ENCODE measurements at places on chromosomes 7 and 10.

- no peak for DNase-seq
These were observed 258.5 kb upstream of the FERD3L start for GRCh38 chr7:19403691-19404090.

- DNase-seq = no peak
These were observed 80.4 kb downstream of the AUTS2 start for GRCh38 chr7:69678494-69679187.

DNA sequence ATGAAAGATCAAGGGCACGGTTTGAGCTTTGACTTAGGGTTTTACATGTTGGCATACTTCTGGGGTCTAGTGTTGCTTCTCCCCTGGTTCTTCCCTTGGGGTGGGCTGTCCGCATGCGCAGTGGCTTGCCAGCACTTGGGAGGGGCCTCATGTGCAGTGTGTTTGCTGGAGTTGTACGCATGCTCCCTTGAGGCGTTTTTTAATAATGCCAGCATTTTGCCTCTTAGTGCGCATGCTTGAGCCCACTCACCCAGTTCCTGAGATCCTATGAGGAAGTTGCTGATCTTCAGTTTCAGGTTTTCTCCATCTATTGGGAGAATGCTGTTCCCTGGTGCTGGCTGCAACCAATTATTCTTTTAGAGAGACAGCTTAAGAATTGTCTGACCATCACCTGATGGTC lies 113.4 kb upstream of the GPR141 start:
- no peak for DNase-seq

- DNase-seq = no peak
These were observed 58.7 kb downstream of the MTURN start for GRCh38 chr7:30193336-30193943.

DNA sequence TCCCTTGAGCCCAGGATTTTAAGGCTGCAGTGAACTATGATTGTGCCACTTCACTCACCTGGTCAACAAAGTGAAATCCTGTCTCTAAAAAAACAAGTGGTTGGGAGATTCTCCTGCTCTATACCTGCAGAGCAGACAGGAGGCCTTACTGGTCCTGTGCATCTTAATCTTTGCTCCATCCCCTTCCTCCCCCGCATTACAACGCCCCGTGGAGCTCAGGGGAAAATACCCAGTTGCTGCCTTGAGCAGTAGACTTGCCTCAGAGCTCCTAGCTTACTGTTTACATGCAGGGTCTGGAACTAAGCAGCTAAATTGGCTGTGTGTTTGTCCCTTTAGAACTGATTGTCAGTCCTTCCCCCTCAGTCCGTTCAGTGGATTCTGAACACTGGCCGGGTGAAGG lies 123.8 kb upstream of the KMT2E start:
- no peak for DNase-seq

- no peak for DNase-seq
These were observed 30.9 kb upstream of the STEAP4 start for GRCh38 chr7:88337572-88337971.

DNA sequence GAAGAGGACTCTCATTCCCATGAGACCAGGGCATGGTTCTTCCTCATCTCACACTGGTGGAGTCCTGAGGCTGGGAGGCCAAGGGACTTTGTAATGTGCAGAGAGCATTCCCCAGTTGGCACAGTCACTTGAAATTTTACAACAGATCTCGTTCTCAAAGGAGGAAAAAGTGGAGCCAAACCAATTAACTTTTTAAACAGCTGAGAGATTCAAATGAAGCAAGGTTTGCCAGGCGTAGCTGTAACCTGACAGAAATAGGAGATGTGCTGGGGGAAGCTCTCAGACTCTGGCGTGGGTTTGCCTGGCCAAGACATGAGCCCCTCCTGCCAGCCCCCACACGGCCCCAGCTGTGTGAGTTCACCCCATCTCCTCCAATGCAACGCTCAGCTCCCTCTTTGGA lies 12.0 kb upstream of the CPXM2 start:
- no peak for DNase-seq

DNA sequence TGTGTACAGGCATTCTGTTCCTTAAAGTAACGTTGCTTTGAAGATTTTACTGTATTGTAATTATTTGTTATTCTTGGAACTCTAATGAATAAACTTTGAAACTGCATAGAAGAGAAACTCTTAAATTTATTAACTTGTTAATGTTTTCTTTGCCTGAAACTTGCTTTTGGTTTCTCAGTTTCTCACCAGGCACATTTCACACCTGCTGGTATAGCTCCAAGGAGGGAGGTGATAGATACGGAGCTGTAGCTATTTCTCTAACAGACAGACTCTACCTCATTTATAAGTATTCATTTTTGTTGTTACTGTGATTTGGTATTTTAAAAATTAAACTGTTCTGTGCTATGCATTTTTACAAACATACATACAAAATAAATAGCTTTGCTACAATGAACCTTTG lies 32.7 kb downstream of the R3HCC1L start:
- DNase-seq = no peak

Measured in activated CD4-positive, alpha-beta T cell treated with anti-CD3 and anti-CD28 coated beads, Interleukin-2, amount 50 U/mL, for 24 hours (primary cell).